T-helper 9 cell (primary cell): ENCODE measurements at places on chromosomes 2 and 18.

DNA sequence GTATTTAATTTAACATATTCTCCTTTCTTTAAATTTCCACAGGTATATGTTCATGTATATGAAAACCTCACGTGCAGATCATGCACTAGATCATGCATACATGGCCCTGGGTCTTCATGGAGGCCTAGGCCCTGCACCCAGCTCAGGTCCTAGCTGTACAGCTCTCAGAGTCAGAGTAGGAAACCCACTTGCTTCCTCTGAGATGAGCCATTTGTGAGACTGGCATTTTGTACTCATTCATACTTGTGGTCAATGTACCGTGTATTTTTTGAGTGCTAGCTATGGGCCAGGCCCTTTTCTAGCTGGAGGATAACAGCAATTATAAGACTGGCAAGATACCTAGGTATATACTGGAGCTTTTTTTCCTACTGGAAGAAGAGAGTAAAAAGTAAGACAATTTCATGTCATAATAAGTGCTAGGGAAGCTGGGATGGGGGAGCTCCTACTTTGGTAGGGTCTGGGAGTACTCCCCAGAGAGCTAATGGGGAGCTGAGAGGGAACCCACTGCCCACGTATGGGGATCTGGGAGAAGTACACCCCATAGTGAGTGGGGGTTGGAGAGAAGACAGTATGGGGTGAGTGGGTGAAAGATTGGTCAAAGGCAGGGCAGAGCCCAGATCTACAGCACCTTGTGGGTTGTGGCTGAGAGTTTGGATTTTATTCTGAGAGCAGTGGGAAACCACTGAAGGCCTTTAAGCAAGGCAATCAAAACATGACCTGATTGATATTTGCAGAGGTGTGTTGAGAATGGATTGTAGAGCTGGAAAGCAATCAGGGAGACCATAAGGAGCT, 72.0 kb downstream of the POLE4 start:
- no peak for DNase-seq

DNA sequence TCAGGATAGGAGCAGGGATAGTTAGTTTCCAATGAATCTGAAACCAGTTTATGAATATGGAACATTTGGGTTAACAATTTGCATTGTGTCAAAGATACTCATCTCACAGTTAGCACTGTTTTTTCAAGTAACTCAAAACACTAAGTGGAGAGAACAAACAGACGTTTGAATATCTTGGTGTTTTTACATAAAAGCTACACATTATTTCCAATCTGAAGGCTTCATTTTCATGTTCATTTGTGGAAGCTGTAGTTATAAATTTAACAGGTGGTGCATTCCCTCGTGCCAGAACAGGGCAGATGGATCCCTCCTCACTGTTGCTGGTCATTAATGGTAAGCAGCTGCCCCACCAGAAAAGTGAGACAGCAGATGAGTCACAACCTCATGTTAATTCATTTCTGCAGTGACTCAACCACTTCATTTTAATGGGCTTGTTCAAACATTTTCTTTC, 286.9 kb downstream of the TMX3 start:
- DNase-seq: no peak

DNA sequence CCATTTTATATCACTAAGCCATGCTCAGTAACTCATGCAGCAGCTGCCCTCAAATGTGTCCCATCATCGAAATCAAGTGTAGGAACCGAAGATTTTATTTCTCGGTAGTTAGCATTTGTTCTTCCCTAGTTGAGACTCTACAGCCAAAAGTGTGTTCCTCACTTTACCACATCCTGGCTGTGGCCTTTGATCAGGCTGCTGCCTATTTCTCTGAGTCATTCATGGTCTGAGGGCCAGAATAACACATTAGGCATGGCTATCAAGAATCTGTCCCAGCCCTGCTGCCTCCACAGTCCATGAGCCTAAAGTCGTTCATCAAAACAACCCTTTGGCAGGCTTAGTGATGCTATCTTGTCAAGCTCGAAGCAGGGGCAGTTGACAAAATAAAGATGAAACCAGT, 300.1 kb downstream of the TDRD15 start:
- no peak for DNase-seq

GRCh38 chr2:128270672-128271596, 47.7 kb downstream of the HS6ST1 start:
- no peak for DNase-seq

DNA sequence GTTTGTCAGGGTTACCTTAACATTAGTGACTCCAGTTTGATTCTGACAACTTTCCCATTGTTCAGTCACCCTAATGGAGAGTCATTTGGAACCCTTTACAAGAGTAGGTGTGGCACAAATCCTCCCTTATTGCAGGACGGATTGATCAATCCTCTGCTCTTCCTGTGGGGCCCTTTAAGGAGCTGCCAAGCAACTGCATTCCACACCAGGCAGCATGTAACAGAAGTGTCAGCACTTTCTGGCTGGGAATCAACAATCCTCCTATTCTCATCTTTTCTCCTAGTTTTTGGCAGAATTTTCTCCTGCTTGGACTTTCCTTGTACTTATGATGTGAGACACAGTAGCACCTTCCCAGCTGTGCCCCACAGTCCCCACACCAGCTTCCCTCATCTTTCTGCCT, 177.8 kb downstream of the ST6GAL2 start:
- no peak for DNase-seq

GRCh38 chr2:64135421-64135820, 8.8 kb downstream of the PELI1 start:
- DNase-seq: no peak

DNA sequence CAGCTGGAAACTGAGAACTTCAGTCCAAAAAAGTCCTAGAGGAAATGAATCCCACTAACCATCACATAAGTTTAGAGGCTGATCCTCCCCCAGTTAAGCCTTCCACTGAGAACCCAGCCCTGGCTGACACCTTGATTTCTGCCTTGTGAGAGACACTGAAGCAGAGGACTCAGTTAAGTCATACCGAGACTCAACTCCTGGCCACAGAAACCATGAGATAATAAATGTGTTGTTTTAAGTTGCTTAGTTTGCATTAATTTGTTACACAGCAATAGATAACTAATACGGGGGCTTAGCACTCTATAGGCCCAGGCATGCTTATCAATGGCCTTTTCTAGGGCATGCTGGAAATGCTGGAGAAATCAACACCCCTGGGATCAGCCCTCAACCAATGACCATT, 3.4 kb upstream of the ADD2 start:
- DNase-seq: no peak

DNA sequence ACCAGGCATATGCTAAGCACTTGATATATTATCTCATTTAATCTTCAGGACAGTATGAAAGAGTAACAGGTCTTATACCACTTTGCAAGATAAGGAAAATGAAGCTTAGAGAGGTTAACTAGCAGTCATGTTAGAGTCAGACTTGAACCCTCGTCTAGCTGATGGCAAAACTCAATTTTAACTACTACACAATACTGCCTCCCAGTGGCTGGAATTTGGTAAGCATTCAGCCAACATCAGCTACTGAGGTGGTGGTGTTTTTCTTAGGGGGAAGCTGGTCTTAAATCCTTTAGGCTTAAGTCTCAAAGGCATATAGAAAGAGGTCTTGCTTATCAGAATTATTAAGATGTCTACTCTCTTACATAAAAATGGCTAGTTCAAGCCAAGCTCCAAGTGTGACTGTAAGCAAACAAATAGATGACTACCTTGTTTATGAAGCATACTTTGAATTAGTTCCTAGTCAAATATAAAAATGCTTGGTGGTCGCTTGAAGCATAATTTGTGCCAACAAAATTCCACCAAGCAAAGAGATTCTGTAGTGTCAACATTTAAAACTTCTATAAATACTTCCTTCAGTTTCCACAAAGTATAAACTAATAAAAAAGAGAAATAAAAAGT, 325.4 kb upstream of the FIGN start:
- DNase-seq: no peak

DNA sequence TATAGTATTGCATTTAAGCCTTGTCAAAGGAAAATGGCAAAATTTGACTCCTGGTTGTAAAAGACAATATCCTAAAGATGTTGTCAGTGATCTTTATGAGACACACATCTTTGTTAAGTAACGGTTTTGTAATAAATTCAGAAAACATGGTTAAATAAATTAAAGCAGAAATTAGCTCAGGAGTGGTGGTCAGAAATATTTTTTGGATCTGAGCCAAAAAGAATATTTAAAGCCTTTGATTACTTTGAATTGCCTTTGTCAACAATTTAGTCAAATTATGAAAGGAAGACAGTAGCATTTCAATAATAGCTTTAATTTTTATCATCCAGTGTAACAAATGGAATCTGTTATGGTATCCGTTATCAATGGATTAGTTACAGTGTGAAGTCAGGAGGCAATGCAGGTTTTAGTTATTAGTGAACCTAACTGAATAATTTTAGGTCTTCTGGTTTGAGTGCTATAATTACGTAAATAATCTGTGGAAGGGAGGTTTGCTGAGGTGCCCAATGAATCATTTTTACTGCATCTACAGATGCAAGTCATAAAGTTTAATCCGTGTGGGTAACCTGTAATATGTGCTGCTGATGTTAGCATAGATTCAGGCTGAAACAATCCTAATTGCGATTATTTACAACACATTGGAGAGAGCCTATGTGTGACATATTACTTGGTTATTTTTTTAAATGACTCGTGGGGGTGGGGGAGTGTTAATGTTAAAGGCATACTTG, 42.7 kb downstream of the SMAD4 start:
- DNase-seq: no peak

DNA sequence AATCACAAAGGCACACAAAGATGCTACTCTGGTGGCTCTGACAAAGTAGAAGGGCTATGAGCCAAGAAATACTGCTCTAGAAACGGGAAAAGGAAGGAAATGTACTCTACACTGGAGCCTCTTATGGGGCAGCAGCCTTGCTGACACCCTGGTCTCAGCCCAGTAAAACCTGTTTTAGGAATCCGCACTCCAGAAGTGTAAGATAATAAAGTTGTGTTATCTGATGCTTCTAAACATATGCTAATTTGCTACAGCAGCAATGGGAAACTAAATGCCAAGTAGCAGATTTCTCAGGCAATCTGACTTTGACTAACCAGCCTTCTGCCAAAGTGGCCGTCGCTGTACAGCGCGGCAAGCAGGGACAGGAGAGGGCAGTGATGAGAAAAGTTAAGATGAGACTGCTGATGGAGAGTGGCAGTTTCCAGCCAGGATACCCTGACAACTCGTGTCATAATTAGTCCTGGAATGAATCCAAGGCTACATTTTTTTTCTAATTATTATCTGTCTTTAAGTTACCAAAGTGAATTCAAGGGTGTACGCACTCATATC, 99.0 kb downstream of the NETO1 start:
- no peak for DNase-seq

DNA sequence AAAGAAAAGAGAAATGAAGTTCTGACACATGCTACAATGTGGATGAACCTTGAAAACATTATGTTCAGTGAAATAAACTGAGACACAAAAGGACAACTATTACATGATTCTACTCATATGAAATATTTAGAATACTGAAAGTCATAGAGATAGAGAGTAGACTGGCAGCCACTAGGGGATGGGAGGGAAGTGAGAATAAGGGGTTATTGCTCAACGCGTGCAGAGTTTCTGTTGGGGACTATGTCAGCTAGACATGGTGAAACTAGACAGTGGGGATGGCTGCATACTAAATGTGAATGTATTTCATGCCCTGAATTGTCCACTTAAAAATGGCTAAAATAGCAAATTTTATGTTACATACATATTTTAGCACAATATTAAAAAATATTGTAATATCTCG, 108.7 kb upstream of the ATL2 start:
- DNase-seq: no peak
